ENCODE measurements at places on chromosomes 1 and 21.

- DNase-seq: no peak
Measured at GRCh38 chr1:117657949-117658660, 52.3 kb downstream of the TENT5C start.

DNA sequence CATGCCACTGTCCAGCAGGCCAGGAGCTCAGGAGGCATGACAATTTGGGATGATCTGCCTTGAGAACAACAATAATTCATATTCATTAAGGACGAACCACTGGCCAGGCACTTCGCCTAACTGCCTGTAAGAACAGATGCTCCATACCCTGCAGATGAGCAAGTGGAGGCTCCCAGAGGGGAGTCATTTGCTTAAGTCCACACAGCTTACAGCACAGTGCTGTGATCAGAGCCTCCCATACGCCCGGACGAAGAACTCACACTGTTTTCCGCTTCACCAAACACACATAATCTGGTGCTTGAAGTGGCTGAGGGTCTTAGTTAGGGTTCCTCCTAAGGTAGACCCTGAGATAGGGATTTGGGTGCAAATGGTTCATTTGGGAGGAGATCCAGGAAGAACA lies 93.4 kb upstream of the KLHDC7A start:
- no peak for DNase-seq

- no peak for DNase-seq
Measured at GRCh38 chr1:238112952-238113621, 222.4 kb upstream of the ZP4 start.

- DNase-seq: no peak
Measured at GRCh38 chr1:85607921-85608265, 27.3 kb downstream of the CCN1 start.

GRCh38 chr21:45113543-45113942 lies 39.2 kb downstream of the ADARB1 start:
- no peak for DNase-seq

DNA sequence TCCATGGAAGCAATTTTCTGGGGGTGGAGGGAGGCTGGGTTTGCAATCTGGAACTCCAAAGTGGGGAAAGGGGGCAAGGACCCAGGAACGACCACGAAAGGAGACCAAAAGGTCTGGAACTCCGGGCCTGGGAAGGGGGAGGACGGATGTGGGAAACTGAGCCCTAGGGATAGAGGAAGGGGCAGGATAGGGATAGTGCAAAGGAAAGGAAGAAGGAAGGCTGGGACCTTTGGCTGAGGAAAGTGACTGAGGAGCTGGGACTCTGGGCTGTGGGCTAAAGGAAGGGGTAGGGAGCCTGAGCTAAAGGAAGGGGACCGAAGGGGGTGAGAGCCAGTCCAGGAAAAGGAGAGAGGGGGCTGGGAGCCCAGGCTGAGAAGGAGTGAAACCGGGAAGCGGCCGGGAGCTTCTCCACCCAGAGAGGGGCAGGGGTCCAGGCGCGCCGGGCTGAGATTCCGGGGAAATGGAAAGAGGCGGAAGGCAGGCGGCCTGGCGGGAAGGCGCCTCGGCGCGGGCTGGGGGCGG lies 395 bp downstream of the SLC9A1 start:
- no peak for DNase-seq

- DNase-seq: no peak
Measured at GRCh38 chr1:111358964-111359363, 68.3 kb downstream of the CHIA start.

- no peak for DNase-seq
Measured at GRCh38 chr1:246794048-246794827, 70.0 kb downstream of the SCCPDH start.

- no peak for DNase-seq
Measured at GRCh38 chr1:5526385-5526750, 465.9 kb downstream of the NPHP4 start.

- no peak for DNase-seq
Measured at GRCh38 chr1:198352975-198353695, 187.3 kb downstream of the ATP6V1G3 start.

- DNase-seq: no peak
Measured at GRCh38 chr1:154371436-154371835, 33.7 kb upstream of the IL6R start.

- no peak for DNase-seq
Measured at GRCh38 chr1:153984123-153984894, 1.8 kb downstream of the RAB13 start.

- peak; percentile 17 for DNase-seq
Measured at GRCh38 chr1:174258148-174258550, 98.8 kb downstream of the RABGAP1L start.

GRCh38 chr1:40641601-40642242 lies 23.8 kb downstream of the RIMS3 start:
- DNase-seq: no peak

GRCh38 chr1:199310708-199311107 lies 671.9 kb downstream of the PTPRC start:
- no peak for DNase-seq

DNA sequence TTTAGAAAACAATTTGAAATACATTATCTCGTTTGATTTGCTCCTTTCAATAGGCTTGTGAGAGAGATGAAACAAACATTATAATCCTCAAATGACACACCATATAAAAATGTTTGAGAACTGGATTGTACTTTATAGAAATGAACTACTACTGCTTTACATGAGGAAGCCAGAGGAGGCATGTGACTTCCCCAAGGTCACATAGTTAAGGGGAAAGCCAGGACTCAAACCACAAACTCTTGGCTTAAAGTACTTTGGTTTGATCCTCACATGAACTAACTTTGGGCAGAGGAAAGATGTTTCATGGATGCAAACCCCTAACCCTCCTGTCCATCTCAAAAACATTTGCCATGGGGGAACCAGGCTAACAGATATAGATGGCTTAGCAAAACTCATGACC lies 4.7 kb downstream of the ARHGEF11 start:
- DNase-seq: no peak

DNA sequence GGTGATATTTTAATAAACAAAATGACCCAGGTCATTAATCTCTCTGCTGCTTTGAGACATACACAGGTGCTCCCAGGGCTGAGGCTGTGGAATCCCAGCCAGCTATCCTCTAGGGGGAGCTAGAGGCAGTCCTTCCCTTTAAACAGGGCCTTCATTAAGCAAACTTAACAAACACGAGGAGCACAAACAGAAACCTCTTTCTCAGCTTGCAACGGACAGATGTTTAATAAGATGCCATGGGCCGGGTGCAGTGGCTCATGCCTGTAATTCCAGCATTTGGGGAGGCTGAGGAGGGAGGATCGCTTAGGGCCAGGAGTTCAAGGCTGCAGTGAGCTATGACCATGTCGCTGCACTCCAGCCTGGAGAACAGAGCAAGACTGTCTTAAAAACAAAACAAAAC lies 106.7 kb downstream of the HIVEP3 start:
- peak; percentile 17 for DNase-seq

- DNase-seq: no peak
Measured at GRCh38 chr1:43597028-43597427, 52.9 kb upstream of the KDM4A start.

GRCh38 chr1:155392898-155393411 lies 72.3 kb downstream of the RUSC1 start:
- no peak for DNase-seq

GRCh38 chr1:21930080-21930571 lies 7.0 kb downstream of the HSPG2 start:
- DNase-seq: no peak

- DNase-seq: peak; percentile 93
Measured at GRCh38 chr1:168783458-168784210, 54.6 kb upstream of the DPT start.

- DNase-seq: peak; percentile 57
Measured at GRCh38 chr1:206029484-206029883, 5.8 kb upstream of the CTSE start.

GRCh38 chr1:238777551-238777950 lies 608.8 kb upstream of the CHRM3 start:
- DNase-seq: no peak

DNA sequence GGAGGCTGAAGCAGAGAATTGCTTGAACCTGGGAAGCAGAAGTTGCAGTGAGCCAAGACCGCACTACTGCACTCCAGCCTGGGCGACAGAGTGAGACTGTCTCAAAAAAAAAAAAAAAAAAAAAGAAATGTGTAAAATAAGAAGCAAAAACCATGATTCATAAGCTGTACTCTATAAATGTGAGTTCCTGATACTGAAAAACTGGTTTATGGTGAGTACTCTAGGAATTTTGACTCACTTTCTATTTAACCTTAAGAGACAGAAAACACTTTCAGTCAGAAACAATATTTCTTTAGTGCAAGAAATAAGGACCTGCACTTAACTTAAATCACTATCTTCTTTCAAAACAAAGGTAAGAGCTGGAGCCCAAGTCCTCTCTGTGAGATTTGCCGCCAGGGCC lies 19.9 kb upstream of the POU2F1 start:
- no peak for DNase-seq

DNA sequence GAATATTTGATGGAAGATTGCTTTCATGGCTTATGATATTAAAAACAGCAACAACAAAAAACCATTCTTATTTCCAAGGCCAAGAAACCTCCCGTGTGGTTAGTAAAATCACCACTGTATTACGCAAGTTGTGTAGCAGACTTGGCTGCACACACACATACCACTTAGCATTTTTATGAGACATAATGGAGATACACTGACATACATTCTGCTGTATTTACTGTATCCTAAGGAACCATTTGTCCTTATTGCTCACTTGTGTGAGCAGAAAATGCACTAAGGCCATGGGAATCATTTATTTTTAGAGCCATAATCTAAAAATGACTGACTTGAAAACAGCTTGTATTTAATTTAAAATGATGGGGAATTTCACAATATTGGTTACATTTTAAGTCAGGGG lies 584 bp upstream of the C1orf141 start:
- DNase-seq: peak; percentile 7

DNA sequence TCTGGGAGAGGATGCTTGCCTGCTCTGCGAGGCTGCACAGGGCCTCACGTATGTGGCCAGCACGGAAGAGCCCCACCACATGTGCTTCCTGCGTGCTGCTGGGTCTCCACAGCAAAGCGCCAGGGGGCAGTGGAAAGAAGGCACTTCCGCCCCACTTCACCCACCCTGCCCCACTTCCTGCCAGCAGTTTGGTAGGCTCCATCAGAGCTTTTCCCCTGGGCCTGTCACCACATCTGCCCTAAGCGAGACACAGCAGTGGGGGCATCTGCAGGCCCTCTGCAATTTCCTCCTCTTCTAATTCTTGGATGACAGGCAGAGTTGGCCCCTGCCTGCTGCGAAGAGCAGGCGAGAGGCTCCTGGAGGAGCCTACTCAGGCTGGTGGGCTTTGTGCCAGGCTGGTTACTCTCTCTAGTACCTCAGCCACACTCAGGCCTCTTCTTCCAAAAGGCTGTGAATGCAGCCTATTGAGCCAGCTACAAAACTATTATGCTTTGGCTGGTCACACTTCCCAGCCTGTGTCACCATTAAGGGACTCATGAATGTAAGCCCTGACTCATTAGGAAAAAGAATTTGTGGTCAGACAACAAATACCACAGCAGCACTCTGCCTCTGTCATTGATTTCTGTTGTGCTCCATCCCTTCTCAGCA lies 25.0 kb downstream of the CD244 start:
- no peak for DNase-seq

GRCh38 chr1:93904228-93904627 lies 5.0 kb downstream of the GCLM start:
- no peak for DNase-seq
